ENCODE measurements at places on chromosomes 7 and 10.

DNA sequence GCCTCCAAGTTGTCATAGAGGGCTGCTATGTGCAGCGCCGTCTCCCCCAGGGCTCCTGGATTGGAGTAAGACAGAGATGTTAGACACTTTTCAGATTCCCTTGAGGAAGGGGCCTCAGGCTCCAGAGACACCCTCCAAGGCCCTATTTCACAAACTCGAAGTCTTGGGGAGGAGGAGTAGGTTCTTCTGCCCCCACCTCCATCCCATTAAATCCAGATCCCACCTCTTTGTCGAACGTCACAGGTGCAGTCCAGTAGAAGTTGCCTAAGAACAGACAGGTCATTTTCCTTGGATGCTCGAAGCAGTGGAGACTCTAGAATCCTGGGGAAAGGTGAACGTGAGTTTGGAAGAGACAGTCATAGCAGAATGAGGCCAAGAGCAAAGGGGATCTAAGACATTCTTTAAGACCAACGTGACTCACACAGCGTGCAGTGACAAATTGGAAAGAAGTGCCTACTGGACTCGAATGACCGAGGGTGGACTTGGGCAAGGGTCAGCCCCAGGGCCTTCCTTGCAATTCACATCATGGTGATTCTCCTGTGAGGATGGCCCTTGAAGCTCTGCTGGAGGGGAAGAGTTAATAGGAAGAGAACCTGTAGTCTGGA is 3.3 kb downstream of the TRPV5 start:
- DNase-seq = no peak

DNA sequence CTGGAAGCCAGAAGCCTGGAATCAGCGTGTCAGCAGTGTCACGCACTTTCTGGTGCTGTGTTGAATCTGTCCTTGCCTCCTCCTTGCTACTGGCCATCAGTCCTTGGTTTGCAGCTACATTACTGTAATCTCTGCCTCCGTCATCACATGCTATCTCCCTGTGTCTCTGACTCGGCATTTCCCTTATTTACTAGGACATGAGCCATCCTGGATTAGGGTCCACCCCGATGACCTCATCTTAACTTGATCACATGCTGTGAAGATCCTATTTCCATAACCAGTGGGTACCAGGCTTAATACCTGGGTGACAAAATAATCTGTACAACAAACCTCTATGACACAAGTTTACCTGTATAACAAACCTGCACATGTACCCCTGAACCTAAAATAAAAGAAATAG is 518.0 kb upstream of the KLF6 start:
- DNase-seq = no peak

DNA sequence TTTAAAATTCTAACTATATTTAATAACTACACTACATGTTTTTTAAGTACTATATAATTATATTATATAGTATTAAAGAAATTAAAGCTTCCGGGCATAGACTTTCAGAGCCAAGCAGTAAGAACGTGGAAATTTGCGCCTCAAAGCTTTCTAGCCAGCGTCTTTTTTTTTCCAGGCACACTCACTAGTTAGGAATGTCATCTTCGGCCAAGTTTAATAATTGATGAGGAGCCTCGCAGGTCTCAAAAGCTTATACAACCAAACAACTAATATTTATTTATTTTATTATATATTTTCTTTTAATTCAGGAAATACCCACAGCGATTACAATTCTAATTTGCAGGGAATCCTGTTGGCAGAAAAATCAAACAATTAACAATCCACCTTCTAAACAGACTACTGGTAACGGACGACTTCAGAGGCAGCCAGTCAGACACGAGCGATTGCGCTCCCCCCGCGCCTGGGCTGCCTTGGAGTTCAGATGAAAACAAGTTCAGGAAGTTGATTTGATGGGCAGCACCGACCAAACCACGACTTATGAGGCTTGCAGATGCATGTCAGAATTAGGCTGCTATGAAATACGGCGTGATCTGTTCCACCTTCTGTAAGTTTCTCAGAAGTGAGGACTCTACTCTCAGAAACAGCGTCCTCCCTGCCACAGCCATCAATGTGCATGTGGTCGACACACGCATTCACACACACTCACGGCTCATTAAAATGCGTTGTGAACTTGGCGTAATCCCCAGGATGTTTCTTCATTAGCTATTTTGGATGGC is 431.8 kb upstream of the MGMT start:
- no peak for DNase-seq

DNA sequence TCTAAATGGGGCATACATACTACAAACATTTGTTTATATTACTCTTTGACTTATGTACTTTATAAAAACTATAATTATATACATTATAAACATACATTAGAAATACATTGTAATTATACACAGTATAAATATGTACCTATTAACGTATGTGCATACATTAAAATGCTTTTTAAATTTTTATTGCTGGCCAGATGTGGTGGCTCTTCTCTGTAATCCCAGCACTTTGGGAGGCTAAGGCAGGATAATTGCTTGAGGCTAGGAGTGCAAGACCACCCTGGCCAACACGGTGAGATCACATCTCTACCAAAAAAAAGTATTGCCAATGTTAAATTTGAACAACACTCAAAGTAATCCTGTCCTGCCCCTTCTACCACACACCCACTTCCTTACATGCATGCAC is 1037.0 kb downstream of the GRM8 start:
- DNase-seq = no peak

GRCh38 chr7:46321556-46322205 is 400.6 kb upstream of the IGFBP3 start:
- no peak for DNase-seq

DNA sequence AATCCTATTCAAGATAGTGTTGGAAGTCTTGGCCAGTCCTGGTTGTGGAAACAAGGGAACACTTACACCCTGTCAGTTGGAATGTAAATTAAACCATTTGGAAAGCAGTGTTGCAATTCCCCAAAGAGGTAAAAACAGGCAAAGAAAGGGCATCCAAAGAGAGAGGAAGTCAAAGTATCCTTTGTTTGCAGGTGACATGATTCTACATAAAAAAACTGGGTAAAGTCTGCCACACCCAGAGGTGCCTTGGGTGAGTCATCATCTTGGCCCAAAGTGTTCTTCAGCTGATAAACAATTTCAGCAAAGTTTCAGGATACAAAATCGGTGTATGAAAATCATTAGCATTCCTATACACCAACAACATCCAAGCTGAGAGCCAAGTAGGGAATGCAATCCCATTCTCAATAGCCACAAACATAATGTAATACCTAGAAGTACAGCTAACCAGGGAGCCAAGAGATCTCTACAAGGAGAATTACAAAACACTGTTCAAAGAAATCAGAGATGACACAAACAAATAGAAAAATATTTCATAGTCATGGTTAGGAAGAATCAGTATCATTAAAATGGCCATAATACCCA is 278.7 kb downstream of the SDK1 start:
- no peak for DNase-seq

GRCh38 chr10:866577-866941 is 64.9 kb downstream of the LARP4B start:
- no peak for DNase-seq

GRCh38 chr7:36387435-36388231 is 2.0 kb upstream of the ANLN start:
- no peak for DNase-seq

- no peak for DNase-seq
Observed at GRCh38 chr10:21860718-21861117, 142.8 kb downstream of the DNAJC1 start.

DNA sequence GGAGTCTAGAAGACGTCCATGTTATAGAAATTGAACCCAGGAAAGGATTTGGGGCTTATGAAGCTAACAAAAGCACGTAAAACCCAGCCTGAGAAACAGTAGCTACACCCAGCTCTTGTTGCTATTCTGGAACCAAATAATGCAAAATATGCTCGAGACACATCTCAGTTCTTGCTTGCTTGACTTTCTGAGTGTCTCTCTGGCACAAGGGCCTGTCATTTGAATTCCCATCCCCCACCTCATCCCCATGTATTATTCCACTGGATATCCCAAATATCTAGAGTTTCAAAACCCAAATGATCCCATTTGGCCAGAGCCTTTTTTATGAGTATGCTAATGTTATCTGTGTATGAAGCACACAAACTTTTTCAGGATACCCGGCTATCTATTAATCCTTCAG is 48.2 kb upstream of the AGBL3 start:
- DNase-seq = no peak

GRCh38 chr7:73682745-73683055 is 553 bp downstream of the DNAJC30 start:
- DNase-seq = no peak

GRCh38 chr10:79413196-79413595 is 32.2 kb downstream of the ZCCHC24 start:
- no peak for DNase-seq

DNA sequence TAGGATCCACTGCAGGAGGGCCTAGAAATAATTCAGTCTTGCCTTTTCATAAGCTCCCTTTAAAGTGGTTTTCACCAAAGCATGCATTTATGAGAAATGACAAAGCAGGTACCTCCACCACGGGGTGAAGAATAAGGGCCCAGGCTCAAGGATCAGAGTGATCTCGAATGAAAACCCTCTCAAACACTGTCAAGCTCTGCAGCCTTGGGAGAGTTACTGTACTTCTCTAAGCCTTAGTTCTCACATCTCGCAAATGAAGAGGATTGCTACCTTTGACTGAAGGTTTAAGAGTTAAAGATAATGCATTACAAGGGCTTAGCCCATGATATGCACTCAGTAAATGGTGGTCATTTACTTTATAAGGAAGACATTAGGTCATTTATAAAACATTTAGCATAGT is 81.7 kb downstream of the CUBN start:
- DNase-seq = no peak

- DNase-seq = no peak
Observed at GRCh38 chr10:57905861-57906260, 361.8 kb downstream of the IPMK start.

GRCh38 chr7:54697659-54698186 is 61.3 kb downstream of the SEC61G start:
- no peak for DNase-seq

DNA sequence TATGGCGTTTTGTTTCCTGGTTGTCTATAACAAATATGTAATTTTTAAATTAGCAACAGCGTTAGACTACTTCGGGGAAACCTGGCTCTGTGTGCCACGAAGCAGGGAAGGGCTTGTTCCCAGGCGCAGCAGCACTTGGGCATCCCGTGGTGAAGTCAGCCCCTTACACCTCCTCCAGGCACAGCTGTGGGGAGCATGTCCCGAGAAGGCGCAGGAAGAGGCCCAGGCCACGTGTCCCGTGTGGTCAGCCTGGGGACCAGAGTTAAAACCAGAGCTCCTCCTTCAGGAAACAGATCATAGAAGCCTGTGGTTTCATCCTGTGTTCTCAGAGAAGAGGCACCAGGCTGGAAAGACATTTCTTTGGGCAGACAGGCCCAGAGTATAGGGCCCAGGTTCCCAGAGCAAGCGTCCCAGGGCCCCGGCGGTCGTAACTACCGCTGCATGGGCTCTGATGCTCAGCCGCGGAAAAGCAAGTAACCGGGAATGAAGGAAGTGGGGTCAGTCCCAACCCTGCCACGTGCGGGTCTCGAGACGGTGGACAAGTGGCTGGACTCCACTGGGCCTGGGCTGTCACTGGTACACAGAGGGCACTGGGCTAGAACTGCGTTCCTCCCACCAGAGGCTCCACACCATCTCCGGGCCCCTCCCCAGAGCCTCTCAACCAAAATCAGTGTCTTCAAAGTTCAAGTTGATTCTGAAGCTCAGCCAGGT is 7.1 kb downstream of the NUDT1 start:
- no peak for DNase-seq

- no peak for DNase-seq
Observed at GRCh38 chr10:101545898-101546297, 42.2 kb downstream of the POLL start.

DNA sequence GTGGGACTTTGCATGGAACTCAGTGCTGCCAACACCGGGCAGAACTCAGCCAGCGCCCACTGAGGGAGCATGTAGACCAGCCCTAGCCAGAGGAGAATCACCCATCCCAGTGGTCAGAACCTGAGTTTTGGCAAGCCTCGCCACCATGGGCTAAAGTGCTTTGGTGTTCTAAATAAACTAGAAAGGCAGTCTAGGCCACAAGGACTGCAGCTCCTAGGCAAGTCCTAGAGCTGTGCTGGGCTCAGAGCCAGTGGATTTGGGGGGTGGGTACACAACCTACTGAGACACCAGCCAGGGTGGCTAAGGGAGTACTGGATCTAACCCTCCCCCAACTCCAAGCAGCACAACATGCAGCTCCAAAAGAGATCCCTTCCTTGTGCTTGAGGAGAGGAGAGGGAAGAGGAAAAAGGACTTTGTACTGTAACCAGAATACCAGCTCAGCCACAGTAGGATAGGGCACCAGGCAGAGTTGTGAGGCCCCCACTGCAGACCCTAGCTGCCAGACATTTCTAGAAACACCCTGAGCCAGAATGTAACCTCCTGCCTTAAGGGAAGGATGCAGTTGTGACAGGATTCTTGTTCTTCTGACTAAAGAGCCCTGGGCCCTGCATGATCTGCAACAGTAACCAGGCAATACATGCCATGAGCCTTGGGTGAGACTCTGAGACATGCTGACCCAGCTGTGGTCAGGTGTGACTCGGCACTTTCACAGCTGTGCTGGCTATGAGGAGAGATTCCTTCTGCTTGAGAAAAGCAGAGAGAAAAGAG is 24.4 kb downstream of the GSDME start:
- DNase-seq = no peak

DNA sequence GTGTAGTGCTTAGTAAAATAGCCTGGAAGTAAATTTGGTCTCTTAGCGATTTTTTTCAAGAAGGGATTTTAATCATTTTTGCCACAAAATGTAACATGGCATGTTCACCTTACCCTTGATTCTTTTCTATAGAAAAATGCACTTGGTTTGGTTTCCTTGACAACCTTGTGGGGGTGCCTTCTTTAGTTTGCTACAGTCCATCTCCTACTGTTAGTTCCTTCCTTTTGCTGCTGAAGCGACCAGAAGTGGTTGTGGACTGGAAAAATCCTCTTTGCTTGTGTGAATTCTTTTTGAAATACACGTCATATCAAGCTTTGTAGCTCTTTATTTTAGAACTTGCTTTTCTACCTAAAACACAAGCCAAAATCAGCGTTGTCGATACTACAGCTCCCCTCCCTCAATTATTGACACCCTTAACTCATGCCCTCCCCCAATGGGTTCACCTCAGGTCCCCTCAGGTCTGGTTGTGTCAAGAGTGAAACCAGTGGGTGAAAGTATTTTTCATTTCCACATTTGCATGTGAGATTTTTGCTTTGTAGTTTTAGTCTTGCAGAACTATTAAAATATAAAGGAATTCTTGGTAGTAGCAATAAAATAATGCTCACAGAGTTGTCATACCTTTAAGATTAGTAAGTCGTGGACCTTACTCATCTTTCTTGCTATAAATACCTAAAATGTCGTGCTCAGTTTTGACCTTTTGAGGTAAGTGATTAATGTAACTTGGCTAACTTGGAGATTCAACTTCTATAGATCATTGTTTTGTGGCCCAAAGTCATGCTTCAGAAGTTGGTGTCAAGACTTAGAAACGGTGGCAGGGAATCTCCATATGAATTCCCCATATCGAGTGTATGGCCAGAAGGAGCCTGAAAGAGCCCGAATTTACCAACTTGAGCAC is 1.5 kb downstream of the ACTR3B start:
- no peak for DNase-seq

GRCh38 chr10:77548671-77549070 is 88.9 kb downstream of the KCNMA1 start:
- DNase-seq = no peak

- DNase-seq = no peak
Observed at GRCh38 chr10:103367379-103367781, 396 bp upstream of the TAF5 start.

GRCh38 chr7:111229916-111230315 is 139.0 kb downstream of the LRRN3 start:
- DNase-seq = no peak

GRCh38 chr10:74061104-74061503 is 63.2 kb downstream of the VCL start:
- DNase-seq = no peak
